Aorta (tissue), 5 donors: ENCODE measurements at places on chromosomes 7 and 10.

DNA sequence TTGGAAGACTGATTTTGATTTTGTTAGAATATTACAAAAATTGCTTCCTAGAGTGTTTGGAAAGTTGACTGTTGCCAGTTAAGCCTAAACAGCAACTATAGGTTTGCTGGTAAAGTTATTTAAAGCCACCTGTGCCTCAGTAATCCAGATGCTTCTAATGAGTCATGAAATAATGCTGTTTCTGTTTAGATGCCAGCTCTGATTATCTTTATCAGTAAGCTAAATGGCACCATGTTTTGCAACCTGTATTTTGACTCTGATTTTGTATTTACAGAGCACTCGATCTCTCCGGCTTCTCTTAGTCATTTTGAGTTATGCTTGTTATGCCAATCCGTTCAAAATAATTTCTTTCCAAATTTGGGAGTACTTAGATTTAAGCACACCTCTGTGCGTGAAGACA is 366.1 kb downstream of the EXOC4 start:
- no peak for DNase-seq

DNA sequence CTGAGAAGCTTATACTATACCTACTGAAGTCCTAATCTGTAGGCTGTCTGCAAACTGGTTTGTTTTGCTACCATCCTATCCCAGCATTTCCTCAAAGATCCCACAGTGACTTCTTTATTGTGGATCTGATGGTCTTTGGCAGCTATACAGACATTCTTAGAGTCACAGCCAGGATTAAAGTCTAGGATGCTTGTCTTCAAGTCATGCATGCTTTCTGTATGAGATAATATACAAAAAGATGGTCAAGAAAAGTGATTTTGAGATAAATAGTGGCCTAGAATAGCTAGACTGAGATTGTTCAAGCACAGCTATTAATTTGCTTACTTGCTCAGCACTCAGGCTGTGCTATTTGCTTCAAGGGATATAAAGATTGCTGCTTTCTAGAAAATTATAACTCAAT is 454.4 kb downstream of the AUTS2 start:
- no peak for DNase-seq

- no peak for DNase-seq
These were observed 24.3 kb downstream of the LMTK2 start for GRCh38 chr7:98130959-98131358.

GRCh38 chr10:59985639-59986038 is 79.3 kb upstream of the CCDC6 start:
- no peak for DNase-seq

DNA sequence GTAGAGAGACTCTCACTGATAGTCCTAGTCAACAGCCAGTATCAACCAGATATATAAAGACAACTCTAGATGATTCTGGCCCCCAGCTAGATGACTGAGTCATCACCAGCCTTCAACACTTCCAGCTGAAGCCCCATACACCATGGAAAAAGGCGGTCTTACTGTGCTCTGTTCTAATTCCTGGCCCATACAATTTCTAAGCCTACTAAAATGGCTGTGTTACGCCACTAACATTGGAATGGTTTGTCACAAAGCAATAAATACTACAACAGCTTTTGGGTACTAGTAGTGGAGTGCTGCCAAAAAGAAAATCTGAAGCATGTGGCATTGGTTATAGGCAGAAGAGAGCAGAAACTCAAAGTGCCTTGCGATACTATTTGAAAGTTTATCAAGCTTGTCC is 13.0 kb upstream of the TES start:
- DNase-seq: no peak

DNA sequence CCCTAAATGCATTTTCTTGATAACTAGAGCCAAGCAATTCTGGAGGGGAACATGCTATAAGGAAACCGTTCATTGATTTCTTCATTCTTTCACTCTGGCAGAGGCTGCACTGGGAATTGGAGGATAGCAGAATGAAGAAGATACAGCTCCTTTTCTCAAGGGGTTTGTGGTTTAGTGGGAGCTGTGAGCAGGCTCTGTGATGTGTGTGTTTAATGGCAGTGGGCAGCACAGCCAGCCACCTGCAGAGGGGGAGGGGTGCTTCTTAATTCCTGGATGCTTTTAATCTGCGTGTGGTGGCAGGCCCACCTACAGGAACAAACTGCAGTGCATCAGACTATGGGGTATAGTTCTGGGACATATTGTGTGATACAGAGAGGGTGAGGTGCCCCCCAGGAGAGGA is 31.9 kb downstream of the RPS24 start:
- DNase-seq: no peak

DNA sequence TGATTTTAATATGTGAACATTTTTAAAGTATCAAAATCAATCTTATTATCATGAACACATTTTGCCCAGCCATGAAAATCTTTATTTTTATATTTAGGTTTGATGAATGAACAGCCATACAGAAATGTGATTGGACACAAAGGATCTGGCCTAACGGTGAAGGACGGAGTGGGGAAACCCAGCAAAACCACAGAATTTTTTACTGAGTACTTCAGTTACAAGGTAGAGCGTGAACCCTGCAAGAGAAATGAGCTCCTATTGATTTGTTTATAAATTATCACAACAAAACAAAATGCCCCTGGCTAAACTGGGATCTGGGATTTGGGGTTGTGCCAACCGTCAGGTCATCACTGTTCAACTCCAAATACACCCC is 118.8 kb downstream of the JAZF1 start:
- no peak for DNase-seq

- DNase-seq: no peak
These were observed 140.9 kb upstream of the NRBF2 start for GRCh38 chr10:62992145-62992721.

DNA sequence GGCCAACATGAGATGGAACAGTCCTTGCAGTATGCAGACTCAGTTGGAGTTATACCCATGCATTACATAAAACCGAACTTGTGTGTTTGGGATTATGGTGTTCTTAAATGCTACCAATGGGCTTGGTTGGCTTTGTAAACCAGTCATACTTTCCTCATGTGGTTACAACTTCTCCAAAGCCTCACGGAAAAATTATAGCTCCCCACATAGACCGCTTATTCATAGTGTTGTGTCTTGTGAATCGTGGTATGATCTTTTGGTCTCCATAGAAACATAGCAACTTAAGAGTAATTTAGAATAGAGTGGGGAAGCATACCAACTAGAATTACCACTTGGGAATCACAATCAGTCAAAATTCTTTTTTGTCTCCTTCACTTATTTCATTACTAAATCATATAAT is 112.3 kb upstream of the FZD1 start:
- DNase-seq: no peak

GRCh38 chr7:28960071-28960840 is 2.1 kb upstream of the TRIL start:
- DNase-seq: no peak

DNA sequence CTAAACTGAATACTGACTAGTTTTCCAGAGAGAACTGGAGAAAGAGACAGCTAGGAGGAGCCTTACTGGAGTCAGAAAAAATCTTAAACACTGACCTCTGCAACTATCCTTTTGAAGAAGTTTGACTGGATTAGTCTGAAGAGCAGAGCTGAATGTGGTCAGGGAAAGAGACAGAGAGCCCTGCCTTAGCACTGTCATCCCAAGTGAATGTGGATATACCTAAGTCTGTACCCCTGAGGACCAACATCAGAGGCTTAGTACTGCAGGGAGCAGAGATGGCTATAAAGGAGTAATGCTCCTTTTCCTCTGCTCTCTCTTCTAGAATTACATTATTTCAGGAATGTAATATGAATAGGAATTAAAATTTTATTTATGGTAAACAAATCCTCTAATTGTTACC is 69.8 kb upstream of the TMEM140 start:
- DNase-seq: no peak

GRCh38 chr10:48940372-48940771 is 732 bp upstream of the LRRC18 start:
- no peak for DNase-seq

GRCh38 chr10:106655636-106656035 is 508.9 kb downstream of the SORCS1 start:
- no peak for DNase-seq

- no peak for DNase-seq
These were observed 90.2 kb upstream of the ABI1 start for GRCh38 chr10:26950934-26951333.

GRCh38 chr7:131300572-131301466 is 26.9 kb upstream of the MKLN1 start:
- DNase-seq: no peak

GRCh38 chr10:121830101-121830500 is 97.7 kb downstream of the ATE1 start:
- no peak for DNase-seq

- no peak for DNase-seq
These were observed 73.5 kb downstream of the CUX1 start for GRCh38 chr7:101890749-101891523.
